CD4-positive, alpha-beta T cell (primary cell): ENCODE measurements at places on chromosomes 6 and 20. TPM values are rescaled to one million over a fixed set of nuclear protein-coding genes. Genes with fewer than 3 reads are reported as not detected.

GRCh38 chr6:135936606-135937005, 85.1 kb downstream of the PDE7B start:
- no peak overlapping the region for H3K27ac ChIP-seq
- no peak for DNase-seq
- no peaks in the 10 kb centered on the region for H3K36me3 ChIP-seq

DNA sequence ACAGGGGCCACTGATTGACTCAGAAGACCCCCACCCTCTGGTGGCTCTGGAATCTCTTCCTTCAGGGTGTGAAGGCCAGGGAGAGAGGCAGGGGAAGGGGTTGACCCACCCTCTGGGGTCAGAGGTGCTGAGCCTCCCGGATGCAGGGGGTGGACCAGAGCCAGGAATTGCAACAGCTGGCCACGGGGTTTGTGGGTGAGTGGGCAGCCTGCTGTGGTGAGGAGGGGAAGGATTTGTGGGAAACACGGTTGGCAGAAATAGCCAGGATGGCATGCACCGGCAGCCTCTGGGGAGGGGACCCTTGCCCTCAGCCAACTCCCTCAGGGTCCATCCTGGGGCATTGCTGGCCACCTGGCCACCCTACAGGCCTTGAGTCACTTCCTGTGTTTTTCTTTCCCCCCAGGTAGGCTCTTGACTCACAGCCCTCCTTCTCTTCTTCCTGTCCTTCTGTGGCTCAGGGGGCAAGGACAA, 92.8 kb downstream of the MRPL14 start:
- H3K36me3 ChIP-seq: no peaks in the 10 kb centered on the region
- H3K27me3 ChIP-seq: no peaks in the 10 kb centered on the region
- no peak overlapping the region for H3K27ac ChIP-seq
- no peak for DNase-seq

DNA sequence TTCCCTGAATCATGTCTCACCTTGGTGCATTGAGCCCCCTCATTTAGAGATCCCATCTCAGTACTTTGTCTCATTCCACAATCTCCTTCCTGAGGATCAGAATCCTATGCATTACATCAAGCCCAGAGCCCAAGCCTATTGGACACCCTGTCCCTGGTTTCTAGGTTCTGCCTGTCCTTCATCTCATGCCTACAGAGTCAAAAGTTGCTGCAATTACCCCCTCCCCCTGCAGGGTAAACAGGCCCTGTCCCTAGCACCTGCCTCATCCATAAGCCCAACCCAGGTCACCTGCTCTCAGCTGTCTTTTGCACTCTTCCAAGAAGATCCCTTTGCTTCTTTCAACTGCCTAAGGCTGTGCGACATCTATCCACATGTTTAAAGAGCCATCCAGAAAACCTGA, 93.9 kb downstream of the SPTLC3 start:
- no peak for DNase-seq
- H3K4me3 ChIP-seq: no peak overlapping the region
- no peaks in the 10 kb centered on the region for H3K27me3 ChIP-seq

RAET1L gene
- total RNA-seq: not detected

EYS gene
- not detected for total RNA-seq
